Stomach (tissue), 19 donors: ENCODE measurements at places on chromosomes 1 and 21. TPM values are rescaled to one million over a fixed set of nuclear protein-coding genes. Genes with fewer than 3 reads are reported as not detected.

Gene FBLIM1
- 81.3 TPM for total RNA-seq

Gene MATN1
- 1.7 TPM for total RNA-seq

Gene HCRTR1
- not detected for total RNA-seq

Gene NR1I3
- total RNA-seq, result not detected

Gene TMEM54
- total RNA-seq, result 408 TPM

Gene RPE65
- not detected for total RNA-seq

Gene DAB1
- total RNA-seq, result under 0.01 TPM

Gene LCE3E
- total RNA-seq, result not detected

Gene MPZL1
- 31.3 TPM for total RNA-seq

Gene FAM3B
- total RNA-seq, result 12.3 TPM

Gene CAMK2N1
- total RNA-seq, result 8.2 TPM

Gene CRNN
- total RNA-seq, result not detected

Gene NKAIN1
- not detected for total RNA-seq

Gene CELA3B
- 84.3 TPM for total RNA-seq

Gene LMX1A
- not detected for total RNA-seq

Gene TCHHL1
- 0.18 TPM for total RNA-seq

Gene SPEN
- total RNA-seq, result 56.4 TPM

Gene OR2T29
- not detected for total RNA-seq

Gene BCL2L15
- total RNA-seq, result 425 TPM

Gene ORC1
- 2.2 TPM for total RNA-seq

Gene CLEC20A
- not detected for total RNA-seq

Gene FAM78B
- not detected for total RNA-seq

Gene COL6A1
- total RNA-seq, result 756 TPM

Gene HTR1D
- total RNA-seq, result not detected

Gene LRRC7
- 0.43 TPM for total RNA-seq

Gene TTC22
- total RNA-seq, result 30.4 TPM

Gene GJA9
- total RNA-seq, result not detected

Gene CCDC17
- total RNA-seq, result not detected

Gene C1orf87
- total RNA-seq, result not detected

Gene HLX
- total RNA-seq, result 6.1 TPM

Gene FCER1A
- total RNA-seq, result not detected

Gene GPR37L1
- total RNA-seq, result 2.0 TPM

Gene GBP4
- total RNA-seq, result 7.2 TPM

Gene DYNLT4
- not detected for total RNA-seq

Gene S100A14
- 8.8 TPM for total RNA-seq

Gene MROH7
- total RNA-seq, result 3.0 TPM

Gene TTC24
- 0.55 TPM for total RNA-seq

Gene SLC1A7
- total RNA-seq, result not detected

Gene CYP4X1
- total RNA-seq, result 0.58 TPM

Gene HFM1
- total RNA-seq, result not detected

Gene RAB3B
- under 0.01 TPM for total RNA-seq

Gene TDRD10
- 1.7 TPM for total RNA-seq

Gene BCL10
- total RNA-seq, result 39.7 TPM

Gene AADACL3
- total RNA-seq, result not detected

Gene ELAPOR1
- total RNA-seq, result 84.3 TPM

Gene SPATA21
- not detected for total RNA-seq

Gene PTCH2
- not detected for total RNA-seq

Gene ERICH3
- not detected for total RNA-seq

Gene RAB42
- total RNA-seq, result not detected

Gene PLEKHA6
- 12.5 TPM for total RNA-seq

Gene KPRP
- not detected for total RNA-seq

Gene FCAMR
- total RNA-seq, result 0.37 TPM

Gene SLC35F3
- total RNA-seq, result 0.43 TPM

Gene AK5
- total RNA-seq, result not detected
